ENCODE measurements at places on chromosomes 5 and 9. TPM values are rescaled to one million over a fixed set of nuclear protein-coding genes. Genes with fewer than 3 reads are reported as not detected.

GRCh38 chr9:6142799-6143454, 72.7 kb upstream of the IL33 start:
- no peak overlapping the region for H3K27ac ChIP-seq
- H3K4me3 ChIP-seq, result no peak overlapping the region
- H3K4me1 ChIP-seq, result no peaks in the 10 kb centered on the region

NIPAL4 gene
- total RNA-seq, result 1.5 TPM

- H3K36me3 ChIP-seq, result no peaks in the 10 kb centered on the region
- H3K4me3 ChIP-seq, result no peak overlapping the region
- H3K27ac ChIP-seq, result no peak overlapping the region
Observed at GRCh38 chr5:19865336-19866089, 122.5 kb downstream of the CDH18 start.

DNA sequence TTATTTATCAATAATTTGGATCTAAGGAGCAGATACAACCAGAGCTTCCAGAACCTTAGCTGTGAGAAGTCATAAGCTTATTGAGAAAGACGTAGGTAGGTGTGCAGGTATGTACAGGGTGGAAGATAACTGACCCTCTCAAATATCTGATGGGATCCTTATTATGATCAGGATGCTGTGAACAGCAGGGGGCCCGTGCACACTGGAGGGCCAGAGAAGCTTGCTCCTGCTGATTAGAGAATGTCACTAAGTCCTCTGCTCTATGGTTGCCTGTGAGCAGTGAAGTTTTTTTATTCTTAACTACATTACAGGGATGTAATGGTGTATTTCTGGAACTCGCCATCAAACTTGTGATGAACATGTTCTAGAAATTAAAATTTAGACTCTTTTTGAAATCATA, 108.9 kb upstream of the POU5F2 start:
- H3K4me3 ChIP-seq, result no peak overlapping the region
- H3K4me1 ChIP-seq, result no peaks in the 10 kb centered on the region
- H3K36me3 ChIP-seq, result peaks cover 2% of the 10 kb centered on the region
- no peak for DNase-seq

GFRA3 gene
- not detected for total RNA-seq

GRCh38 chr5:175542232-175542965, 64.0 kb downstream of the SFXN1 start:
- DNase-seq, result no peak
- no peak overlapping the region for H3K4me3 ChIP-seq
- no peak overlapping the region for H3K27ac ChIP-seq
- peaks cover 28% of the 10 kb centered on the region for H3K27me3 ChIP-seq
- no peaks in the 10 kb centered on the region for H3K36me3 ChIP-seq

DNA sequence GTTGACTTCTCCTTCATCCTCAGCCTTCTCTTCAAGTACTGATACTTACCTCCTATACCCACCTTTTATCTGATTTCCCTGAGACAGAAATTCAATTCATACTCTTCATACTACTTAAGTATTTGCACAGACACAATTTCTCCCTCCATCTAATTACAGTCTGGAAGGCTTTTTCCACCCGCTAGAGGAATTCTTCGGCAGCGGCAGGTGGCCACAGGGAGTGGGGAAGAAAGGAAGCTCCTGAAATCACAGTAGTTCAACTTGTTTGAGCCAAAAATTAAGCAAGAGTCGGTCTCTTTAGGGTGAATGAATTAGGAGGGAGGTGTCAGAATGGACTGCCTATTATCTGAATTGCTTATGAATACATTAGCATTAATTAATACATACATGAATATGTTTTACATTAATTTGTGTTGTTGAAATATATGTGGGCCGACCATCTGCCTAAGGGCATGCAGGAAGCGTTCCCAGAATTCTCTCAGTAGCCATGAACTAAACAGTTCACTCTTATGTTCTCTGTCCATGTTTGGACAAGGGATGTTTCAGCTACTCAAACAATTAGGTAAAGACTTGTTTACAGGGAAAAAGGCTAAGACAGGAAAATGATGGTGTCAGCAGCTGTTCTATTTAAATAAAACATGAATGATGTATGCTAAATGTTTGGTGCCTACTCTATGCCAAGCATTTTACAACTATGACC, 101.4 kb upstream of the SMARCA2 start:
- H3K36me3 ChIP-seq, result peaks cover 2% of the 10 kb centered on the region
- no peaks in the 10 kb centered on the region for H3K4me1 ChIP-seq
- H3K27ac ChIP-seq, result no peak overlapping the region
- peaks cover 30% of the 10 kb centered on the region for H3K27me3 ChIP-seq

DMGDH gene
- 2.2 TPM for total RNA-seq

PDCD1LG2 gene
- 1.1 TPM for total RNA-seq

UGT3A2 gene
- not detected for total RNA-seq

SPATA31A3 gene
- not detected for total RNA-seq

DNA sequence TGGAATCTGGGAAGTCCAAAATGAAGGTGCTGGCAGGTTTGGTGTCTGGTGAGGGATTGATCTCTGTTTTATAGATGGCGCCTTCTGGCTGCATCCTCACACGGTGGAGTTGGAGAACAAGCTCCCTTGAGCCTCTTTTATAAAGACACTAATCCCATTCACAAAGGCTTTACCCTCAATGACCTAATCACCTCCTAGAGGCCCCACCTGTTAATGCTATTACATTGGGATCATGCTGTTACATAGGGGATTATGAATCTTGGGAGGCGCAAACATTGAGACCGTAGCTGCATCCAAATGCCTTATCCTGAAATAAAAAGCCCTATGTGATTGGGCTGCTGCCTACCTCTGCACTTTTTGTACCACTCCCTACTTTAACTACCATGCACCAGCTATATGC, 197.1 kb upstream of the HMHB1 start:
- no peaks in the 10 kb centered on the region for H3K4me1 ChIP-seq
- no peak overlapping the region for H3K27ac ChIP-seq
- peaks cover 9% of the 10 kb centered on the region for H3K27me3 ChIP-seq
- no peak for DNase-seq

TAS2R1 gene
- total RNA-seq, result not detected

GPR151 gene
- total RNA-seq, result not detected

DNA sequence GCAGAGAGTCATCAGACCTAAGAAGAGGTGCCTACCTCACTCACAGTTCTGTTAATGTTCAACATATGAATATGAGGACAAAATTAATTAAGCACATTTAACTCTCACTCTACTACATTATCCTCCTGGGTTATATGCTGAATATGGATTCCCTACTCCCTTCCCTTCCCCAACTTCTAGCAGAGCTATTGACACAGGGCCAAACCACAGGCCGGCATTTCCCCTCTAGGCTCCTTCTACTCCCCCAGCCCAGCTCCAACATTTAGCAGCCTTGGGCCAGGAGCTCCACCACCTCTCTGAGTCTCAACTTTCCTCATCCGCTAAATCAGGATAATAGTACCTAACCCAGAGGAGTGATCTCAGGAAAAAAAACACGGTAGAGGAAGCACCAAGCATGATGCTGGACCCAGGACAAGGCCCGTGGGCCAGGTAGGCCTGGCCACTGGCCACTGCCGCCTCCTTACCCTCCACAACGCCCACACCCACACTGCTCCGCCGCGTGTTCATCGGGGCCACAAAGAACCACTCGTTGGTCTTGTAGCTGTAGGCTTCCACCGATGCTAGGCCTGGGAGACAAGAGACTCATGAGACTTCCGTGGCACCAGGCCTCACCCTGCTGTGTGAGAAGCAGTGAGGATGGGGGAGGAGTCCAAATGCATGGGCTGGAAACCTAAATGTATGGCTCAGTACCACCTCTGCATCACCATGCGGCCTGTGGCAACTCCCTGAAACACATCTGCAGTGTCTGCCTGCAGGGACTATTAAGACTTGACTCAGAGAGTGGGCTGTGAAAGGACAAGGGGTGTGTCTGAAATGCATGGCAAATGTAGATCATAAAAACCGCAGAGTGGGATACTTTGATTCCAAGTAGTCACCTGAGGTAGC, 98.8 kb downstream of the KLHL3 start:
- no peak for DNase-seq
- no peak overlapping the region for H3K4me3 ChIP-seq
- H3K27ac ChIP-seq, result peak overlapping the region; percentile 62
- no peaks in the 10 kb centered on the region for H3K27me3 ChIP-seq
- peaks cover 8% of the 10 kb centered on the region for H3K36me3 ChIP-seq
- peaks cover 4% of the 10 kb centered on the region for H3K4me1 ChIP-seq

PROB1 gene
- total RNA-seq, result 0.57 TPM

- no peaks in the 10 kb centered on the region for H3K27me3 ChIP-seq
- H3K4me3 ChIP-seq, result peak overlapping the region; percentile 78
- no peak for DNase-seq
- peak overlapping the region; percentile 81 for H3K27ac ChIP-seq
- H3K36me3 ChIP-seq, result no peaks in the 10 kb centered on the region
Observed at GRCh38 chr9:124202447-124202971, 55.2 kb upstream of the NEK6 start.

- peaks cover 3% of the 10 kb centered on the region for H3K36me3 ChIP-seq
Observed at GRCh38 chr5:136080113-136080482, 51.3 kb downstream of the TGFBI start.

GRCh38 chr5:104400941-104401340, 838.4 kb upstream of the NUDT12 start:
- no peak overlapping the region for H3K27ac ChIP-seq
- H3K36me3 ChIP-seq, result no peaks in the 10 kb centered on the region
- H3K27me3 ChIP-seq, result no peaks in the 10 kb centered on the region
- no peaks in the 10 kb centered on the region for H3K4me1 ChIP-seq
- no peak for DNase-seq

PALM2AKAP2 gene
- total RNA-seq, result not detected

- no peaks in the 10 kb centered on the region for H3K27me3 ChIP-seq
Observed at GRCh38 chr5:52809884-52810283, 22.2 kb downstream of the ITGA1 start.

- peaks cover 3% of the 10 kb centered on the region for H3K36me3 ChIP-seq
- H3K4me3 ChIP-seq, result peak within 1 kb of the TSS; percentile 22
- DNase-seq, result no peak
- no peak within 1 kb of the TSS for H3K27ac ChIP-seq
- peaks cover 22% of the 10 kb centered on the region for H3K27me3 ChIP-seq
- H3K4me1 ChIP-seq, result no peaks in the 10 kb centered on the region
Observed at GRCh38 chr5:141100243-141100805, at the start of gene PCDHB3. TSS of gene PCDHB3 (plus strand) at chr5:141100473. CDS start at chr5:141100650, 177 bp downstream.

- H3K4me1 ChIP-seq, result no peaks in the 10 kb centered on the region
- no peak overlapping the region for H3K27ac ChIP-seq
- H3K36me3 ChIP-seq, result no peaks in the 10 kb centered on the region
- no peak overlapping the region for H3K4me3 ChIP-seq
- DNase-seq, result no peak
Observed at GRCh38 chr5:33272288-33272687, 168.5 kb upstream of the TARS1 start.

- no peak for DNase-seq
- no peaks in the 10 kb centered on the region for H3K4me1 ChIP-seq
- H3K4me3 ChIP-seq, result no peak overlapping the region
- H3K27me3 ChIP-seq, result no peaks in the 10 kb centered on the region
- no peaks in the 10 kb centered on the region for H3K36me3 ChIP-seq
Observed at GRCh38 chr5:9533562-9534364, 12.1 kb downstream of the SEMA5A start.

- H3K36me3 ChIP-seq, result no peaks in the 10 kb centered on the region
- peak overlapping the region; percentile 24 for H3K27ac ChIP-seq
- H3K27me3 ChIP-seq, result peaks cover 70% of the 10 kb centered on the region
- no peak for DNase-seq
- peak overlapping the region; percentile 97 for H3K4me3 ChIP-seq
Observed at GRCh38 chr9:4299005-4299795, 668 bp downstream of the GLIS3 start.

- peaks cover 35% of the 10 kb centered on the region for H3K4me1 ChIP-seq
- no peak overlapping the region for H3K27ac ChIP-seq
- no peaks in the 10 kb centered on the region for H3K27me3 ChIP-seq
- H3K36me3 ChIP-seq, result peaks cover 3% of the 10 kb centered on the region
Observed at GRCh38 chr5:40656766-40657165, 22.9 kb upstream of the PTGER4 start.

GRCh38 chr5:96377167-96377566, 55.9 kb downstream of the PCSK1 start:
- H3K27me3 ChIP-seq, result peaks cover 23% of the 10 kb centered on the region
- H3K36me3 ChIP-seq, result peaks cover 2% of the 10 kb centered on the region
- H3K27ac ChIP-seq, result no peak overlapping the region
- H3K4me1 ChIP-seq, result peaks cover 17% of the 10 kb centered on the region
- no peak overlapping the region for H3K4me3 ChIP-seq

CARTPT gene
- total RNA-seq, result not detected

- no peak overlapping the region for H3K27ac ChIP-seq
- H3K27me3 ChIP-seq, result peaks cover 19% of the 10 kb centered on the region
- no peak overlapping the region for H3K4me3 ChIP-seq
Observed at GRCh38 chr5:147567917-147568598, 58.2 kb upstream of the DPYSL3 start.

- H3K36me3 ChIP-seq, result peaks cover 2% of the 10 kb centered on the region
- H3K27me3 ChIP-seq, result no peaks in the 10 kb centered on the region
- H3K4me3 ChIP-seq, result peak overlapping the region; percentile 96
- peaks cover 20% of the 10 kb centered on the region for H3K4me1 ChIP-seq
- H3K27ac ChIP-seq, result peak overlapping the region; percentile 97
Observed at GRCh38 chr9:124941679-124942561, 1.0 kb upstream of the GOLGA1 start.

- H3K4me3 ChIP-seq, result no peak overlapping the region
- no peaks in the 10 kb centered on the region for H3K4me1 ChIP-seq
- peaks cover 32% of the 10 kb centered on the region for H3K27me3 ChIP-seq
- H3K27ac ChIP-seq, result no peak overlapping the region
- DNase-seq, result no peak
- no peaks in the 10 kb centered on the region for H3K36me3 ChIP-seq
Observed at GRCh38 chr5:54774281-54775170, 210.9 kb downstream of the ESM1 start.

- peak overlapping the region; percentile 89 for H3K4me3 ChIP-seq
- no peaks in the 10 kb centered on the region for H3K27me3 ChIP-seq
- H3K4me1 ChIP-seq, result peaks cover 20% of the 10 kb centered on the region
- H3K27ac ChIP-seq, result peak overlapping the region; percentile 34
Observed at GRCh38 chr9:125747765-125748445, 732 bp downstream of the PBX3 start.

TMEM171 gene
- total RNA-seq, result not detected

BTNL3 gene
- total RNA-seq, result not detected

DNA sequence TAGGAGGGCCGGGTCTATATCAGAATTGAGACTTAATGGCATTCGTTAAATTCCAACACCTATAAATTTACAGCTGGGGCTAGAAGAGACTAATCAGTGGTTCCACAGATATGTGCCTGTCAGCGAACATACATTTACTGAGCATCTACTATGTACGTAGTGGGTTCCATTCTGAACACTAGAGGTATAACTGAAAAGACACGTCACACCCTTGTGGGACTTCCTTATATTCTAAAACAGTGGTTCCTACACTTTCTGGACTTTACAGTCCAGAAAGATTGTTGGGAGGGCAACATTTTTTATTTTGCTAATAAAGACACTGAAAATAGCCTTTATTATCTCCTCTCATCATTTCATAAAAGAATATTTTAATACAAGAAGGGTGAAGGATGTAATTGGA, 140.5 kb downstream of the SCAMP1 start:
- DNase-seq, result no peak
- H3K4me1 ChIP-seq, result peaks cover 2% of the 10 kb centered on the region
- H3K27me3 ChIP-seq, result peaks cover 84% of the 10 kb centered on the region
- no peak overlapping the region for H3K27ac ChIP-seq
- no peak overlapping the region for H3K4me3 ChIP-seq
- no peaks in the 10 kb centered on the region for H3K36me3 ChIP-seq

- H3K4me1 ChIP-seq, result peaks cover 17% of the 10 kb centered on the region
- H3K4me3 ChIP-seq, result no peak overlapping the region
- H3K27me3 ChIP-seq, result no peaks in the 10 kb centered on the region
- no peak for DNase-seq
- peak overlapping the region; percentile 90 for H3K27ac ChIP-seq
- peaks cover 2% of the 10 kb centered on the region for H3K36me3 ChIP-seq
Observed at GRCh38 chr5:32523625-32524024, 61.7 kb upstream of the SUB1 start.
